ENCODE measurements at places on chromosomes 12 and 14.
A peak's percentile ranks its signal among the peaks of the same experiment; 100 is the strongest.

DNA sequence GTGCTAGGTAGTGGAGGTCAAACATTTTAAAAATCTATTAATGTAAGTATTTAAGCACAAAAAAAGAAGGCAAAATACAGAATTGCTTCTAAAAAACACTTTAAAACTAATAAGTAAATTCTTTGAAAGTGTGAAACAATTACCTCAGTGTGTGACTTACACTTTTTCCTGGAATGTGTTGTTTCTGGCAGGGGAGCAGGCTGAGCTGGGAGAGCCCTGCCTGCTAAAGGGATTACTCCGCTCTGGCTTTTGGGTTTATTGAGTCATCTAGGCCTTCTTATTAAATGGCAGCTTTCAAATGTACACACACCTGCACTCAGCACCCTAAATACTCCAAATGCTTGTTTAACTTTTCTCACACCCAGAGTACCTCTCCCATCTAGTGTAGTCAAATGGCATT, 279.8 kb downstream of the AKAP6 start:
- peak; percentile 79 for DNase-seq

- no peak for DNase-seq
Measured at GRCh38 chr12:104166465-104166864, 28.5 kb upstream of the NFYB start.

DNA sequence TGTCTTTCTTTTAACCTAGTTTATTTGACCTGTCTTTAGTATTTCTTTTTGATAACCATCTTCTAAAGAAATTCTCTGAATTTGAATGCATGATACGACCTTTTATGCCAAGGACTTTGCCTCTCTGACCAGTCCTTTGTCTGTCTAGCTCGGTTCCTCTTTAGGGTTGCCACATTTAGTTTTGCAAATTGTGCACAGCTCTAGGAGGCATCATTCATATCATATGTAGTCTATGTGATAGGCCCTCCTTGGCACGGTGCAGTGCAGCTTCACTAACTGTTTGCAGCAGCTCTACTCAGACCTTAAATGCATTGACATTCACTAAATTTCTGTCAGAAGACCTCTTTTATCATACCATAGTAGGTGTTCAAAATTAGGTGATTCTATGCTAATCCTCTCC, 75.6 kb downstream of the USP15 start:
- no peak for DNase-seq

- peak; percentile 24 for DNase-seq
Measured at GRCh38 chr12:130026608-130027176, 122.9 kb upstream of the TMEM132D start.

GRCh38 chr12:52261208-52261484, 13.3 kb upstream of the KRT86 start:
- no peak for DNase-seq
